Activated CD4-positive, alpha-beta T cell treated with anti-CD3 and anti-CD28 coated beads, Interleukin-2, Interleukin-6, amounts not matched to agents 100 ng/mL and 50 ng/mL, durations not matched to agents 16 hours and 8 hours (primary cell): ENCODE measurements at places on chromosomes 1 and 21.

DNA sequence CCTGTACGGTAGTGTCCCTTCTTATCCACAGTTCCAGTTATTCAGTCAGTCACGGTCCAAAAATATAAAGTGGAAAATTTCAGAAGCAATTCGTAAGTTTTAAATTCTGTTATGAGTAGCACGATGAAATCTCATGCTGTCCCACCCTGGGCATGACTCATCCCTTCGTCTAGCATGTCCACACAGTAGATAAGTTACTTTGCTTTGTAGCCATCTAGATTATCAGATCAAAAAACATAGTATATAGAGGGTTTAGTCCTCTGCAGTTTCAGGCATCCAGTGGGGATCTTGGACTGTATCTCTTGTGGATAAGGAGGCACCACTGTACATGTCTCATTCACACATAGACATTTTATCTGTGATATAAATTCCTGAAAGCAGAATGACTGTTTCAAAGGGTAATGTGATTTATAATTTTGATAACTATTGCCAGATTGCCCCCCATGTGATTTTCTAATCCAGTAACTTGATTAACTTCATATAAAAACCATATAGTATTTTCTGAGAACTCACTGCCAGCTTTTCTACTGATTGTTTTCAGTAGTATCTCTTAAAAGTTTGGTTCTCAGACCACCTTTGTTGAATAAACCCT is 143.3 kb downstream of the DYRK1A start:
- DNase-seq = no peak

- no peak for DNase-seq
These were observed 3.2 kb downstream of the CFAP74 start for GRCh38 chr1:2000432-2000831.

DNA sequence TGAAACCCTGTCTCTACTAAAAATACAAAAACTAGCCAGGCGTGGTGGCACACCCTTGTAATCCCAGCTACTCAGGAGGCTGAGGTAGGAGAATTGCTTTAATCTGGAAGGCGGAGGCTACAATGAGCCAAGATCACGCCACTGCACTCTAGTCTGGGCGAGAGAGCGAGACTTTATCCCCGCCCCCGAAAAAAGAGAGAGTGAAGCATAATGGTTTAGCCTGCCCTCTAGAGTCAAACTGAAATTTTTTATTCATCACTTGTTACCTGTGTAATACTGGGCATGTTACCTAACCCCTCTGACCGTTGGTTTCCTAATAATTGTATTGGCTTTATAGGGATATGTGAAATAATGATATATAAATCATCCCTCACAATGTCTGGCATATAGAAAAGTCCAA is 18.8 kb downstream of the GPR52 start:
- no peak for DNase-seq

- peak; percentile 95 for DNase-seq
These were observed at the start of gene DNTTIP2 for GRCh38 chr1:93878889-93879586. TSS of gene DNTTIP2 (minus strand) at chr1:93879206. CDS start at chr1:93879148, 58 bp downstream.

DNA sequence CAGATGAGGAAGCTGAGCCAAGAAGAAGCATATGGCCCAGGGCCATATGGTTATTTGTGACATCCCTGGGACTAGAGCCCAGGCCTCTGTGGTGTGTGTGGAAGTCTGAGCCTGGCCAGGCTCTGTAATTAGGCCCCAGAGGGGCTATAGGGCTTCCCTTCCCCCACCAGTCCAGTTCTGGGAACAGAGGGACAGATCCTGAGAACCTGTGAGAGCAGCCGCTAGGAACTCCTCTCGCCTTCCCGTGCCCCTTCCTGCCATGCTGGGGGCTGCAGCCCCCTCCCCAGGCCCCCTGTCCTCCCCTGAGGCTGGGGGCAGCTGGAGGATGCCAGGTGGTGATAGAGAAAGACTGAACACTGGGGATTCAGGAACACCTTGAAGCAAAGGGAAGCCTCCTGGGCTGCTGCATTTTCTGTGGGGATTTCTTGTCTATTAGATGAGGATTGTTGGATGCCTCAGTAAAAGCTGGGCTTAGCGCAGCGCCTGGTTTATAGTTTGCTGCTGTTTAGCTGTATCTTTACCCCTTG is 33.3 kb downstream of the COQ8A start:
- no peak for DNase-seq

GRCh38 chr21:39675590-39675989 is 62.9 kb downstream of the B3GALT5 start:
- no peak for DNase-seq

GRCh38 chr1:158806916-158807536 is 24.1 kb upstream of the MNDA start:
- DNase-seq = no peak

DNA sequence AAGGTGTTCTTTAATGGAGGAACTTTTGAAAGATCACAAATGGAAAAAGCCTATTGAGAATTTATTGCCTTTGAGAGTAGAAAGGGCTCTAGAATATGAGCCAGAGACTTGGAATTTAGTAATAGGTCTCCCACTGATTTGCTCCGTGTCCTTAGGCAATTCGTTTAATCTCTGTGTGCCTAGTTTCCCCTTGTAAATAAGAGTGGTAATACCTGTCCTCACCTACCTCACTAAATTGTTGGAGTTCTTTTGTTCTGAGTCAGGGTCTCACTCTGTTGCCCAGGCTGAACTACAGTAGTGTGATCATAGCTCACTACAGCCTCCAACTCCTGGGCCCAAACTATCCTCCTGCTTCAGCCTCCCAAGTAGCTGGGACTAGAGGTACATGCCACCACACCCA is 15.0 kb upstream of the TEKT2 start:
- DNase-seq = no peak

GRCh38 chr21:42850866-42851391 is 28.4 kb downstream of the WDR4 start:
- DNase-seq = peak; percentile 60

DNA sequence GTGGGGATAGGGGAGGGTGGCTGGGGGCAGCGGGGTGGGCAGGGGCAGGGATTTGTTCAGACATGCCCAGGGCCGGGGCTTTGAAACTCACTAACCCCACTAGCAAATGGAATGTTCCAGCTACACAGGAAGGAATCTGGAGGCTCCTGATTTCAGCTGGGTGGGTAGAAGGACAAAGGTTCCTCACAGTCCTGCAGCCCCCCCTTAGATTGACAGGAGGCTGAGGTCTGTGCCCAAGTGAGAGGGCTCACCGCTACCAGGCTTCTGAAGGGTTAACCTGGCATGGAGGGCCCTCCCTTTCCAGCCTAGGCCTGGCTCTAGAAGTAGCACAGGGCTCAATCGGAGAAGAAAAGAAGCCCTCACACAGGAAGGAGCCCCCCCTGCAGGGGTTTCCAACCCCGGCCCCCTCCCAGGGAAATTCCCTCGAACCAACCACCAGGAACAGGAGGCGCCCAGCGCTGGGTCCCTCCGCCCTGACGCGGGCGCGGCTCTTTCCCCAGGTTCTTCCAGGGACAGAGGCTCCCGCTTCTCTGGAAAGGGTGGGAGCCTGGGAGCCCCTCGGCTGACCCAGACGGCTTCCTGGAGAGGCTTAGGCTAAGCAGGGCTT is 3.3 kb downstream of the EPHA2 start:
- no peak for DNase-seq

GRCh38 chr1:172885411-172885810 is 165.3 kb downstream of the TNFSF18 start:
- no peak for DNase-seq

GRCh38 chr1:205199090-205199930 is 12.2 kb downstream of the DSTYK start:
- DNase-seq = peak; percentile 79

GRCh38 chr1:242634732-242635131 is 110.2 kb upstream of the PLD5 start:
- DNase-seq = no peak

DNA sequence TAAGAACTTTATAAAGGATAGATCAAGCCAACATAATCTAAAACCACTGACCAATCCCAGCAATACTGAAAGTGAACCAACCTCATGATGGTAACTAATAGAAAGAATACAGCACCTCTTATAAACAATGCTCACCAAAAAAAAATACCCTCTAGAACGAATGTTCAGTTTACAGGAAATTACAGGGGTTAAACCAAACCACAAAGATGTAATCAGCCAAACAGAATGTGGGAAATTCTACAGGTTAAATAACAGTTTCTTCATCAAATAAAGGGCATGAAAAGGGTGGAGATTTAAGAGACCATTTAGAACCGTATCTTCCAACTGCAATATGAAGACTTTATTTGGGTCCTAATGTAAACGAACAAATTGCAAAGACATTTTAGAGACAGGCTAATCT is 30.4 kb downstream of the ARID4B start:
- DNase-seq = peak; percentile 63

DNA sequence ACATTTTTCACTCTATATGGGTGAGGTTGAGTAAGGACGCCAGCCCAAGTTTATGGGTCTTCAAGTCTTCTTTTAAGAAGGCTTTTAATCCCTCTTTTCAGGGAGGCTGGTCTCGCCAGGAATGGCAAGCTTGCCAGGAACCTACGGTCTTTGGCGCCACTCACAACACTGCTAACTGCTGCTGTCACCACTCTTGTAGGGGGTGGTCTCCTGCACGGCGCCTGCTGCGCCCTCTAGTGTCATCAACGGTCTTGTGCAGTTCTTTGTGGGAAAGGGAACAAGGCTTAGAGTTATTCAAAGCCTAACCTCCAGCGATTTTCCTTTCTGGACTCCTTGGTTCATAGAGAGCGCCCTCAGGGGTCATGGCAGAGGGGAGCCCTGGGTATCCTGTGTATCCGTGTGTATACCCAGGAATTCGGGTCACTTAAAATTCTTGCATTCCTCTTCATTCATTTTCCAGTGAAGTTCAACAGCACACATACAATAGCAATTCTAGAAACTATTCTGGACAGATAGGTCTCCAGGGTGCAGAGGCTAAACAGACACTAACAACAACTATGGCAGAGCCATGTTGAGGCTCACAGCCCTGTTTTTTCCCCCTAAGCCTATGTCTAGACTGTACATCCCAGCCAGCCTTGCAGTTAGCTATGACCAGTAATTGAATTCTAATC is 392.8 kb upstream of the CAMK1G start:
- peak; percentile 35 for DNase-seq

GRCh38 chr21:38487901-38488639 is 10.2 kb downstream of the ERG start:
- DNase-seq = no peak

GRCh38 chr1:87765057-87765680 is 436.5 kb downstream of the LMO4 start:
- DNase-seq = no peak

- no peak for DNase-seq
These were observed 63.6 kb downstream of the NEK7 start for GRCh38 chr1:198220428-198220827.

DNA sequence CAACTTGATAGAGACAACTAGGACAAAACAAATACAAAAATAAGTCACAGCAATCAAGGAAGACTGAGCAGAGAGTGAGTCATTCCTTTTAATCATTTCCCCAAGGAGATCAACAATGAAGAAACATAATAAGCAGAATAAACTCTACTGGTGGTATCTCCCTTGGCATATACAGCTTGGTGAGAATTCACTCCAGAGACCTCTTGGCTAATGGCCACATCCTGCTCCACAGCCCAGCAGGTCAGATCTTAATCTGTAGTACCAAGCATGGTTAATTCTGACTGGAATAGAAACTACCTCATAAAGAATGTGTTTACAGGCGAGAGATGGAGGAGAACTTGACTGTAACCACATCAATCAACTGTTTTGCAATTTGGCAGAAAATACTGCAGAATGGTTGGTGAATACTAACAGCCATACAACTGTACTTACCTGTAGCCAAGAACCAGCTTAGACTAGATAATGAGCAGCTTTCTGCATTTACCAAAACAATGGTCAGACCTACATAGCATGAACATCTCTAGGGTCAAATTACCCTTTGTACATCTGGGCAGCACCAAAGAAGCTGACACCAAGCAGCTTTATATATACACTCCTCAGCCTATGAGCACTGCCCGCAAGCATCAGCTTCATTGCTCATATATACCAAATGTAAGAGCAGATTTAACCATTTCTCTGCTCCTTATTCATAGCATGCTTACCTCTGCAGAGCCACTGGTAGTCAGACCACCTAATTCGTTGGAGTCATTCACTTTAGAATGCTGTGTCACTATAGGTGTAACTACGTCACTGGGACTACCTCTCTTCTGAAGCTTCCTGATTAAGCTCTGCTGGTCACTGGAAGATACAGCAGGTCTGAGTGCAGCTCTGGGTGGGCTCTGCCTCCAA is 51.0 kb downstream of the KIAA0319L start:
- DNase-seq = peak; percentile 89
